Right forelimb (tissue), 1 donor: ENCODE measurements at places on chromosomes 1 and 21.

DNA sequence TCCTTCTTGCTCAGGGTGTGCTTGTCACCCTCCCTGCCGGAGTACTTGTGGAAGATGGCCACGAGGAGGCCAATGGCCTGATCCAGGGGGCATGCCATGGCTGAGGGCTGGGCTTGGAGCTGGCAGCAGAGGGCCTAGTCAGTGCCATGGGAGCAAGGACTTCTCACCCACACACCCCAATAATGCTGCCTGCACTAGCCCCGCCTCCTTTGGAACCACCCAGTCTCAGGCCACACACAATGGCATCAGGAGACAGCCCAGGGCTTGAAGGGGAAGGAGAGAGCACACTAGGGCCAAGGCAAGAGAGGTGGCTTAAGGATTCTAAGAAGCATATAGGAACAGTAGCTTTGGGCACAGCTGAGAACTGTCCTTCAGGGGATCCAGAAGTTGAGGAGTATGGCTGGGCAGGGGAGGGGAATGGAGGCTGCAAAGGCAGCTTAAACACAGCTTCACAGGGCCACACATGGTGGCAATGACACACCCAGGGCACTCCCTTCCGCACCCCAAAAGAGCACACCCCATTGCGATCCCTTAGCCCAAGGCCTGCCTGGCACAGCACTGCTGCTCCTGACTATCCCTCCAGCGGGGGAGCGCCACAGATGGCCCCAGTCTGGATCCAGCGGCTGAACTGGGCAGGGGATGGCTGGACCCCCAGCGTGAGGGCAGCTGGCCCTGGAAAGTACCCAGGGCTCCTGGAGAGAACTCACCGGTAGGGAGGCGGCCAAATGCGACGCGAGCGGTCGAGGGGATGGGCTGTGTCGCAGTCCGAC lies at the start of gene S100A6:
S100A6 (minus strand) TSS at position 750 of the 770 bp plus-strand sequence; CDS start at position 98, 652 bp downstream.
- DNase-seq = no peak

DNA sequence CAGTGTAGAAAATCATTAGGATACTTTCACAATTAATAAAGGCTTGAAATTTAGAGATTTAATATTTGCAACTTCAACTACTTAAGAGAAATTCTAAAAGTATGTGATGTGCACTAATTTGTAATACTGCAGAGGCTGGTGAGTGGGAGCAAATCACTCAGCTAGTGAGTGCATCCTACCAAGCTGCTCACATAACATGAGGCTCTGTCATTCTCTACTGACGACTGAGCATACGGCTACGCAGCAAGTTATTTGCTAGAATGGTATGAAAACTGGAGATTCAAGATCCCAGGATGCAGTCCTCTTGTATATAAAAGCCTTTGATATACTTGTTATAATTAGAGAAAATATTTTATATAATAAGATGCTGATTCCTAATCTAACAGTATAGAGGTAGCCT lies 90.1 kb downstream of the ATP1B1 start:
- no peak for DNase-seq

- no peak for DNase-seq
These were observed 275.8 kb downstream of the TGFB2 start for GRCh38 chr1:218620956-218621355.

DNA sequence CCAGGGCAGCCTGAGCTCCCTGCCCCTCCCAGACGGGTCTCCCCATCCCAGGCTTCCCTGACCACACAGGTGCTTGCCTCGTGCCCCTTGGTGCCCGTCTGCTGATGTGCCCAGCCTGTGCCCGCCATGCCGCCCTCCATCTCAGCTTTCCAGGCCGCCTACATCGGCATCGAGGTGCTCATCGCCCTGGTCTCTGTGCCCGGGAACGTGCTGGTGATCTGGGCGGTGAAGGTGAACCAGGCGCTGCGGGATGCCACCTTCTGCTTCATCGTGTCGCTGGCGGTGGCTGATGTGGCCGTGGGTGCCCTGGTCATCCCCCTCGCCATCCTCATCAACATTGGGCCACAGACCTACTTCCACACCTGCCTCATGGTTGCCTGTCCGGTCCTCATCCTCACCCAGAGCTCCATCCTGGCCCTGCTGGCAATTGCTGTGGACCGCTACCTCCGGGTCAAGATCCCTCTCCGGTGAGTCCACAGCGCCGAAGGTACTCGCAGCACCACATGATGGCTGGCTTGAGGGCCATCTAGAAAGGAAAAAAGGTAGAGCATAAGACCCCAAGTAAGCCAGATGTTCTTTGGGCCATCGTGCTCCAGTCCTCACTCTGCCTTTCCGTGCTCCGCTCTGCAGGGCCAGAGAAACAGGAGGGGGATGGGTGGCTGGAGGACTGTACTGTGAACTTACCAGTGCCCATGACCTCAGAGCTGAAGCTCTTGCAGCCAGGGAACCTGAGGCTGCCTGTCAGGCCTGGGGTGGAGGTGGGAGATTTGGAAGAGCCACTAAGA lies 1.4 kb downstream of the ADORA1 start:
- DNase-seq = peak; percentile 36

DNA sequence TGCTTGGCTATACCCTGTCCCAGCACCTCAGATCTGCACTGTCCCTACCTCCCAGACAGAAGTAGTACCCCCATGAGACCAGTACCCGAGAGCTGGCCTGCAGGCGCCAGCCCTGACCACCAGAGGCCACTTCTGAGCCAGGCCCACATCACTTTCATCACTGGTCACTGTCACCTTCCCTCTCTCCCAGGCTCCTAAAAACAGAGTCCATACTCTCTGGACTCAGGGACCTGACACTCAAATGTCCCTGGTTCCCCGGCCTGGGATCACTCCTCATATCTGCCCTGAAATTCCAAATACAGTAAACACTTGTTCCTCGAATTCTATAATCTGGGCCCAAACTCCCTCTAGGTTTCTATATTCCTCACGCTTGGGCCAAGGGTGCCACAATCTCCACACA lies 18.7 kb downstream of the TMEM53 start:
- DNase-seq = no peak

DNA sequence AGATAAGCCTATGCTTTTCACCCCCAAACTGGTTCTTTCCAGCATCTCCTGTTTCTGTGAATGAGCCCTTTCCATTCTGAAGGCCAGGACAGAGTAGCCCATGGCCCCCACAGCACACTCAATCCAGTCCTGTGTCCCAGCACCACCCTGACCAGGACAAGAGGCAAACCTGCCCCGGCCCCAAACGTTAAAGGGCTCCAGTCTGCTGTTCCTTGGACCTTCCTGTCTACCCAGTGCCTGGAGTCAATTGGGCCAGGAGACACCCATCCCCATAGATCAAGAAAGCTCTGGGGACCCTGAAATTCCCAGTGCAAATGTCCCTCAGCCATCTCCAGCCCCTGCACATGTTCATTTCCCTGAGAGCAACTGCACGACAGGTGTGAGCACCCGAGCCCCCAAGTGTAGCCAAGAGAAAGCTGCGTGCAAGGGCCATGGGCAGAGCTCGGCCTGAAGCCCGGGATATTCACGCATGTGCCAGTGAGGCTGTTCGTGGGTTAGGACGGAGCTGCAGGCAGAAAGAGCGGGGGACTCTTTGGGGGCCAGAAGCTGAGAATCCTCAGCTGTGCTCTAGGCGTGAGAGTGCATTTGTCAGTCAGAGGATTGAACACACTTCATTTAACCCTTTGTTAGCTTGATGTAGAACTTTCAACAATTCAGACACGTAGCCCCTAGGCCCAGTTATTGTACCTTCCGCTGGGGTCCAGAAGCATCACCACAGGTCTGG lies 4.2 kb upstream of the RIPK4 start:
- DNase-seq = peak; percentile 41

DNA sequence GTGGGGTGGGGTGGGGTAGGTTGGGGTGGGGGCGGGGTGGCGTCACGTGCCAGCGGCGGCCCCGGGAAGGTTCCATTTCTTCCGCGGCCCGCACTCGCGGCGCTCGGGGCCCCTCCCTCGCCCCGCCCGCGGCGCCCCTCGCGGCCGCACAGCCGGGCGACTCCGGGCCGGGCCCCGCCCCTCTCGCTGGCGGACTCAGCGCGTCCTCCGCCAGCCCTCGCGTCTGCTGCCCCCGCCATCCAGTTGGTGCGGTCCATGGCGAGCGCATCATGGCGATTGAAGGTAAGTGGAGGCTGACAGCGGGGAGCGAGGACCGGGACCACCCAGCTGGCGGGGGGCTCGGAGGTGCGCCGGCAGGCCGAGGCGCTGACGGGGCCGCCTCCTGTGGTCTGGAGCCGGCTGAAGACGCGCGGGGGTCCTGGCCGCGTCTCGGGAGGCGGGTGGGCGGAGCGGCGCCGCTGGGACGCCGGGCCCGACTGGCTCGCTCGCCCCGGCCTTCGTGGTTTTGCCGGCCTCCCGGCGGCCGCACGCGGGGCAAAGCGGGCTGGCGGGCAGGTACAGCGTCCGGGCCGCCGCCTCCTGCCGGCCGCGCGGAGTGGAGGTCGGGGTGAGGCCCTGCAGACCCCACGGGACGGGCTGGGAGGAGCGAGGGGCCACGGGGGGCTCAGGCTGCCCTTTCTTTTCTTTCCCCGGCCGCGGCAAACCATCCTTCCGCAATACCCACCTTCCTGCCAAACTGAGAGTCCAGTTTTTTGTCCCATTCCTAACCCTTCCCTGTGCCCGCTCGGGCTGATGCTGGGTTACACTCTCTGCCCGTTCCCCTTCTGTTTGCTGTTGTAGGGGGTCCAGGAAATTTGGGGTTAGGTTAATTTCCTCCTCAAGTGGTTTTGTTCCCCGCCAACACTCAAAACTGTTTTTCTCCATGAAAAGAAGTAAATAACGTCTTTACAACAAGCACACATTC lies at the start of gene SYT14:
SYT14 (plus strand) TSS at position 222 of the 964 bp plus-strand sequence; CDS start at position 270, 48 bp downstream.
- no peak for DNase-seq

DNA sequence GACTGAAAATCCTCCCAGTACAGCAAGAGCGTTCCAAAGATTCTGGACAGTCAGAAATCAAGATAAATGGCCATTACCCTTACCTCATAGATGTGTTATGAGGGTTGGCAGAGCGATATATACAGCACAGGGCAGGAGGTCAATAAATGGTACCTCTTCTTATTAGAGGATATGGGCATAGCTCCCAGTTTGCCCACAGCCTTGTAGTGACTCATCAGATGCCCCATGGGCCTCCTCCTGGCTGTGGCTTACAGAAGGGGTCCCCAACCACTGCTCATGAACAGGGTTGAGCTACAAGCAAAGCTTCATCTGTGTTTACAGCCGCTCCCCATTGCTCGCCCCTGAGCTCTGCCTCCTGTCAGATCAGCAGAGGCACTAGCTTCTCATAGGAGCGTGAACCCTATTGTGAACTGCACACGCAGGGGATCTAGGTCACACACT lies 7.3 kb upstream of the IFNGR2 start:
- DNase-seq = no peak

GRCh38 chr1:183883623-183884022 lies 78.7 kb downstream of the RGL1 start:
- no peak for DNase-seq

GRCh38 chr1:45551684-45552083 lies 1.1 kb downstream of the AKR1A1 start:
- DNase-seq = no peak

DNA sequence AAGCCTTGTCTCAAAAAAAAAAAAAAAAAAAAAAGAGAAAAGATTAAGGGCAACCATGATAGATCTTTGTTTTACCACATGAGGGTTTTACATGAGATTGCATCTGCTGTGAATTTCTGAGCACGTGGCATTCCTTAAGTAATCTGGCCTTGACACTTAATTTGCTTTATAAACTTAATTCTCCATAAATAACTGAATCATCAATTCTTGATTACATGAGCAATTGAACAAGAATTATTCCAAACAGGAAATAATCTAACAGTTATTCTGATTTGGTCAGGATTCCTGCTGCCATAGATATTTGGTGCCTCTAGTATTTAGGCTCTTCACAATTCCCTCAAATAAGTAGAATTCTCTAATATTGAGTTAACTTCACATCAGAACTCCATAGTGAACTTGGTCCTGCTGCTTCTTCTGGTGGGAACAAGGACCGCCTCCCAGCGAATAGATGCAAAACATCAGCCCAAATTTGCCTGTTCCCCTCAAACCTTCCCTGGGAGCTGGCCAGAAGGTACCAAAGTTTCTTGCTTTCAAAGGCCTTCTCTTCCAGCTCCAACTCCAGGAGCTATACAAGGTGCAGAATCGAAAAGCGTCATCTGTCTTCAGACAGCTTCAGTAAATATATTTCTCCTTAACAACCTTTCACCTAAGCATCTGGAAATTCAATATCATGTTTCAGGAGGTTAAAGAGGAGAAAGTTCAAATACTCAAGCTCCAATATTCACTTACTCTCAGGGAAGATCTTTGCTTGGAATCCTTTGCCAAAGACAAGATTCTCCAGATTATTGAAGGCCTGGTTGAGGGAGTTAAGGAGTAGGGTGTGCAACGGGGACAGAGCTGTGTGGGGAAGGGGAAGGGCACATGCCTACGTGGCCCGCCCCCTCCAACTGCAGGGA lies 1.0 kb downstream of the KRTCAP2 start:
- DNase-seq = no peak

DNA sequence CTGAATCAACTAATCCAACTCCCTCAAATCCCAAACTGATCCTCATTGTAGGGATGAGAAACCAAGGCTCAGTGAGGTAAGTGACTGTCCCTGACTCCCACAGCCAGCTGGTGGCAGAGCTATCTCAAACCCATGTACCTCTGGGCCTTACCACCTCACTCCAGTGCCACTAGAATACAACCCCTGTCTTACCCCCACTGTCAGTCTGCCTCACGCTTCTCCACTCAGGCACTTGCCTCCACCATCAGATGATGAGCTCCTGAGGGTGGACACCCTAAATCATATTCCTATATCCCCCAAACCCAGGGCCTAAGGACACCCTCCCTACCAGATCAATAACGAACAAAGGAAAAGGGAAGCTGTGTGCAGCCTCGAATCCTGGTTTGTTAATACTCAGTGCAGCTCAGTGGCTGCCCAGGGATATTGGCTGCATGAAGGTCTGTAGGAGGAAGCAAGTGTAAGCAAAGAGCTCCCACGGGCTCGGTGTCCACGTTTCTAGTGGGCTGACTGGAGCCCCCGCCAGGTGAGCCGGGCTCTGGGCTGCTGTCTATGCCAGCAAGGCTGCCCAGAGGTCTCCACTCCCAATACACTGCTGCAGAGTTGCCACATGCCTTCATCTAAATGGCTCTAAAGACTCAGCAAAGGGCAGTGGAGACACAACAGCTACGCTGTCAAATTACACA lies 533.4 kb downstream of the MATN1 start:
- no peak for DNase-seq

DNA sequence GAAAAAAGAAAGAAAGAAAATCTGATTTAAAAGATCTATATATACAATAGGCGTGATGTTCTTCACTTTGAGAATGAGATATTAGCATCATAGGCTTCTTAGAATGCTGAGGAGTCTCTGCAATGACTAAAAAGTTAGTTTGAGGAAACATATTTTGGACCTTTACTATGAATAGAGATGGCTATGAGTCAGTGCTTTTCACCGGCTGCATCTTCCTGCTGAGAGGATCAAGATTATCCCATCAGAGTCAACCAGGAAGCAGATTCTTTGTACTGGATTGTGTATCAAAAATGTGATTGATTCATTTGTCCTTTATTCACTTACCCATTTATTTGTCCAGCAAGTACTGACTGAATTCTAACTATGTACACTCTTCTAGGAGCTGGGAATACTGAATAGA lies 144.2 kb downstream of the KCNK2 start:
- no peak for DNase-seq

- DNase-seq = no peak
These were observed 27.8 kb upstream of the TINAGL1 start for GRCh38 chr1:31548534-31548906.

- DNase-seq = no peak
These were observed 32.0 kb downstream of the SORT1 start for GRCh38 chr1:109365642-109366204.
